ENCODE measurements at places on chromosomes 13 and 19. TPM values are rescaled to one million over a fixed set of nuclear protein-coding genes. Genes with fewer than 3 reads are reported as not detected.

Gene SULT2A1
- not detected for total RNA-seq

Gene CBY2
- total RNA-seq = not detected

Gene KLK3
- total RNA-seq = not detected

Gene NPAS1
- total RNA-seq = 0.52 TPM

Gene CDC37
- 187 TPM for total RNA-seq

Gene STOML3
- not detected for total RNA-seq

Gene TNFSF9
- total RNA-seq = 30.9 TPM

GRCh38 chr13:38519229-38519911, 167.5 kb upstream of the FREM2 start:
- no peak for DNase-seq

GRCh38 chr13:109919715-109920375, 133.5 kb upstream of the IRS2 start:
- no peak for DNase-seq

DNA sequence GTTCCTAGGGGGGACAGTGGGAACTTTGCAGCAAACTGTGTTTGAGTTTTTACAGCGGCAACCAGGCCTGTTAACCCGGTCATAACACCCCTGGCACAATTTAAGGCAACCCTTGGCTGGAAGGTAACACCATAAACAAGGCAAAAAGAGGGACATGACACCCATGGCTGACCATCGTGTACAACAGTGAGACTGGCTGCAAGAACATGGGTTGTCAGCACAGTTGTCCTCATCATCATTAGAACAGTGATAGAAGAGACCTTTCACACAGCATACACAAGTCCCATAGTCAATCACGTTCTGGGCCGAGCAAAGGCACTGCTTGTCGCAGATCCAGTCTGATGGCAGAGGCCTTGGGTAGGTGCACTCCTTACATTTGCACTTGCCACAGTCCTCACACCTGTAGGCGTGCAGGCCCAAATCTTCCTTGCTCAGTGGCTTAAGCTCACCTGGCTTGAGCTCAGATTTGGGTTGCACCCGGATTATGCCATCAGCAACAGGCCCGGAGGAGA, 4.1 kb downstream of the SPRY2 start:
- no peak for DNase-seq

DNA sequence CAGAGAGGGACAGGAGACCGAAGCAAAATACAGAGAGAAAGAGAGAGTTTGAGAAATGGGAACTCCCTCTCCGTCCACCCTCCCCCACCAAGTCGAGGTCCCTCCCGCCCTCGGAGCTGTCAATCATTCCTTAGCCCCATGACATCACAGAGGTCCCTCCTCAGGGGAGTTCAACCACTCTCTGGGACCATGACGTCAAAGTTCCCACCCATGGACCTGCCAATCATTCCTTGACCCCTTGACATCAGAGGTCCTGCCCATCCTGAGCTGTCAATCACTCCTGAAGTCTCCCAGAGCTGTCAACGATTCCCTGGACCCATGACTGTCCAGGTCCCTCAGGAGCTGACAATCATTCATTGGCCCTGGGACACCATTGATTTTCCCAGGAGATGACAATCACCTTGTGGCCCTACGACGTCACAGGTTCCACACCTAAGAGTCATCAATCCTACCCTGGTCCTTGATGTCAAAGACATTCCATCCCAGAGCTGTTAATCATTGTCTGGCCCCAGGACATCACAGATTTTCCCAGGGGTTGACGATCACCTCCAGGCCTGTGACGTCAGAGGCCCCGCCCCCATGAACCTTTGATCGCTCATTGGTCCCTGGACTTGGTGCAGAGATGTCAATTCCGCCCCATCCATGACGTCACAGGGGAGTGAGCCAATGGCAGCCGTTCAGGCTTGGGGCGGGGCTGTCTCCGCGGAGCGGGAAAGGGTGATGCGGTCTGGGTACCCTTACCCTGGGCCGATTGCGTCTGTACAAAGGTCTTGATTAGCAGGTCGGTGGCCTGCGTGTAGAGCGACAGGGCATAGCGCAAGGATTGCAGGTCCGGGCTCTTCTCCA, 61.7 kb downstream of the COLGALT1 start:
- DNase-seq = peak; percentile 60

GRCh38 chr13:111905609-111905945, 161.4 kb upstream of the SOX1 start:
- DNase-seq = no peak

DNA sequence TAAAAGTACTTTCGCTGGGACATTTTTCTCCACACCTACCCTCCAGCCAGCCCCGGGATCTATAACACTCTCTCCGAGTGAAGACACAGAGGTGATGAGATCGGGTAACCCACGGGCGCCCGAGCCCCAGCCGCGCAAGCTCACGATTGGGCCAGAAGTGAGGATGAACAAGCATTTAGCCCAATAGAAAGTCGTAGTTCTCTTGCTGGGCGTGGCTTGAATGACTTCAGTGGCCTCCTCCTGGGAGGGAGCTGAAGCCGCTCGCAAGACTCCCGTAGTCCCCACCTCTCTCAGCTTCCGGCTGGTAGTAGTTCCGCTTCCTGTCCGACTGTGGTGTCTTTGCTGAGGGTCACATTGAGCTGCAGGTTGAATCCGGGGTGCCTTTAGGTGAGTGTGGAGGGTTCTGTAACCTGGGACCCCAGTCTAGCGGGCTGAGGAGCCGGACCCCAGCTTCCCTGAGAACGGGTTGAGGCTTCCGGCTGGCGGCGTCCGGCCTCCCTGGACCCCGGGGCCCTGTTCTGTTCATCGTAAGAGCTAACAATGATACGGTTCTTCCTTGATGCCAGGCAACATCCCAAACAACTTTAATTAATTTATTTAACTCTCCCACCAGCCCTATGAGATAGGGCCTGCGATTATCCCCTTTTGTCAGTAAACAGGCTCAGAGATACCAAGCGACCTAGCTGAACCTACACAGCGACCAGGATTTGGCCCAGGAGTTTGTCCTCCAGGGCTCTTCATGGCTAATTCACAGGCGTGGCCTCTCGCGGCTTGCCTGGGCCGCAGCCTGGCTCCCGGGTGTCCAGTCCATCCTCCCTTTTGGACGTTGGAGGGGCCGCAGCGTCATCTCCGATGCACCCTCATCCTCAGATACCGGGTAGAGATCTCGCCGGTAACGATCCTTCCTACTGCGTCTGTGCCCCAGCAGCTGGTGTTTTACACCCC, at the start of gene COX6B1:
Gene COX6B1, plus strand, starts transcription at position 307 of the 945 bp plus-strand sequence. CDS start 2,921 bp downstream, outside the sequence.
- peak; percentile 97 for DNase-seq

DNA sequence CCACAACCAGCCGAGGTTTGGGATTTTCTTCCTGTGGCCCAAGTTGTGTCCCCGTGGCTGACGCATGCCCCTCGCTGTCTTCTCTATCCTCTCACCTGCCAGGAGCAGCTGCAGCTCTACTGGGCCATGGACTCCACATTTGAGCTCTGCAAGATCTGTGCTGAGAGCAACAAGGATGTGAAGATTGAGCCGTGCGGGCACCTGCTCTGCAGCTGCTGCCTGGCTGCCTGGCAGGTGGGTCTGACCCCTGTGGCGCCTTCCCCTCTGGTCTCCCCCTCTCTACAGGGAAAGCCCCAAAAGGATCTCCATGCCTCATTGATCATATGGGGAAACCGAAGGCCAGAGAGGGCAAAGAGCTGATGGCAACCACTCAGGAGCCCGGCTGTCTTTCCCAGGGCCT, 14.6 kb downstream of the CBLC start:
- no peak for DNase-seq

DNA sequence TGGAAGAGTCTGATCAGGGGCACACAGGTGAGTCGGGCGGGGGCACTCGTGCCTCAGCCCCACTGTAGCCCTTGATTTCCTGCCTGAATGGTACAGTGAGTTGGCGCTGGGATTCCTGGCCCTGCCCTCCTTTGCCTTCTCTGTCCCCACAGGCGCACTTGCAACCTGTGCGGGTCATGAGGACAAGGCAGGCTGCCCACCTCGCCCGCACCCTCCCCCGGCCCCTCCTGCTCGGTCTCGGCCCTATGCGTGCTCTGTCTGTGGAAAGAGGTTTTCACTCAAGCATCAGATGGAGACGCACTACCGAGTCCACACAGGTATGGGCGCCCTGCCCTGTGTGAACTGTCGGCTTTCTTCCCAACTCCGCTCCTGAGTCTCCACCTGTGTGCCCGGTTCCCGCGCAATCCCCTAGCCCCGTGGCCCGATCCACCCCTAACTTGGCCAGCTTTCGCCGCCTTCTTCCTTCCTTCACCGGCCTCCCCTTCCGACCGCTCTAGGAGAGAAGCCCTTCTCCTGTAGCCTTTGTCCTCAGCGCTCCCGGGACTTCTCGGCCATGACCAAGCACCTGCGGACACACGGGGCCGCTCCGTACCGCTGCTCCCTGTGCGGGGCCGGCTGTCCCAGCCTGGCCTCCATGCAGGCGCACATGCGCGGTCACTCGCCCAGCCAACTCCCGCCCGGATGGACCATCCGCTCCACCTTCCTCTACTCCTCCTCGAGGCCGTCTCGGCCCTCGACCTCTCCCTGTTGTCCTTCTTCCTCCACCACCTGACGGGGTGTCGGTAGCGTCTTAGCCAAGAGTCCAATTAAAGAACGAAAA, 1.6 kb upstream of the KMT2B start:
- no peak for DNase-seq

DNA sequence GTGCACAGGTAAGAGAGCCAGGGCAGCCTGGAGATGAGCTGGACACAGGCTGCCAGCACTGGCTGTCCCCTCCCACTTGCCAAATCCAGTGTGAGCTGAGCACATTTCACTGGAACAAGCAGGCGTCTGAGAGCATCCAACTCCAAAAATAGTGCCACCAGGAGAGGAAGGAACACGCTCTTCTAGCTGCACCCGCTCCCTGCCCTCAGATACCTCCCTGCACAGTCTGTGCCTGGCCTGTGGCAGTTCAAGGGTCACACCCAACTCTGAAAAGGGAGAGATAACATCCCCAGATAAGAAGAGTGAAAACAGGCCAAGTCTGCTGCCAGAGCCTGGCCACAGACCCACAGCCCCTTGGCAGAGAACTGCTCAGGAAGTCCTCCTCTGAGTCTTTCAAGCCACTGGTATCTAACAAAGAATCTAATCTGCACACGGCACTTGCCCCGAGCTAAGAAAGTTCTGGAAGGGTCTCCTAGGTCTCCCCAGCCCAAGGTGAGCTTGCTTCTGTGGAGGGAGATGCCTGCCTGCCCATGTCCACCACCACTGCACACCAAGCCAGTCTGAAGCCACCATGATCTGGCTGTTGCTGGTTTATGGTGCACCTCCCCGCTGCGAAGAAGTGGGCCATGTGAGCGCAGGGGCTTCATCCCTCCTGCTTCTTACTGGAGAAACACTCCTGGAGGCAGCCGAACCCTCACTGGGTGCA, 14.7 kb downstream of the ELL start:
- DNase-seq = no peak

DNA sequence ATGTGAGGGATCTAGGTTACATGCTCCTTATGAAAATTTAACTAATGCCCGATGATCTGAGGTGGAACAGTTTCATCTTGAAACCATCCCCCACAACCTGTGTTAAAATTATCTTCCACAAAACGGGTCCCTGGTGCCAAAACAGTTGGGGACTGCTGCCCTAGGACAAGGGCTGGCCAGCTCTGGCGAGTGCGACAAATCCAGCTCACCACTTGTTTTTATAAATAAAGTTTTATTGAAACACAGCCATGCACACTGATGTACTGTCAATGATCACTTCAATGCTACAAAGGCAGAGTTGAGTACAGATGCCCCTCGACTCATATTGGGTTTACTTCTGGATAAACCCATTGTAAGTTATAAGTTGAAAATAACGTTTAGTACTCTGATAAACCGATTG, 235.3 kb downstream of the ATP8A2 start:
- DNase-seq = no peak

GRCh38 chr19:42683917-42684513, 56.3 kb downstream of the PSG3 start:
- DNase-seq = peak; percentile 9

GRCh38 chr13:106367361-106367971, 168.0 kb downstream of the EFNB2 start:
- no peak for DNase-seq

DNA sequence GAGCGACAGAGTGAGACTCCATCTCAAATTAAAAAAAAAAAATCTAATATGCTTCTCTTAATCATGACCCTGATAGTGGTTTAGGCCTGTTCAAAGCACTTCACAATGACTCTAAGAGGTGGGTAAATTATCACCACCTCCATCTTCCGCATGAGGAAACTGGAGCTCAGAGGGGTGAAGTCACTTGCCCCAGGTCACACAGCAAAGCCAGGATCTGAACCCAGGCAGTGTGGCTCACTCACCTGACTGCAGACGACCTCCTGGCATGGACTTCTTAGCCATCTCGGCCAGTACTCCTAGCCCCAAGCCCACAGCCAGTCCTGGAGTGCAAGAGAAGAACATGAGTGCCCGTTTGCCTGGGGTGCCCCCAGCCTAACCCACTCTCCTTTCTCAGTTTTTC, 6.9 kb downstream of the COQ8B start:
- DNase-seq = no peak

- DNase-seq = no peak
Measured at GRCh38 chr19:49863935-49864320, 3.4 kb downstream of the PNKP start.

DNA sequence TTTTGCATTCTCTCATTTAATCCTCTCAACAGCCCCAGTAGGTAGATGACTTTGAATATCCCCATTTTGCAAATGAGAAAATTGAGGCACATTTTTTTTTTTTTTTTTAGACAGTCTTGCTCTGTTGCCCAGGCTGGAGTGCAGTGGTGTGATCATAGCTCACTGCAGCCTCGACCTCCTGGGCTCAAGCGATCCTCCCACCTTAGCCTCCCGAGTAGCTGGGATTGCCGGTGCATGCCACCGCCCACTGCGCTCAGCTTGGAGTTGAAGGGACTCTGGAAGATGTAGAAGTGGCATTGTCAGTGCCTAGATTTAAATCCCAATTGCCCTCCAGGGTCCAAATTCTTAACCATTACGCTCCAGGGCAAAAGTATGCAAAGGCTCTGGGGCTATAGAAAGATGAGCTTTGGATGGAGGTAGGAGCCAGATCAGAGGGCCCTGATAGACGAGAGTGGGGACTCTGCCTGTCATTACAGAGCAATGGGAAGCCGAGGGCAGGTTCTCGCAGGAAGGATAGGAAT, 813 bp upstream of the MCOLN1 start:
- no peak for DNase-seq

- DNase-seq = no peak
Measured at GRCh38 chr13:75829830-75830229, 193.7 kb downstream of the LMO7 start.

DNA sequence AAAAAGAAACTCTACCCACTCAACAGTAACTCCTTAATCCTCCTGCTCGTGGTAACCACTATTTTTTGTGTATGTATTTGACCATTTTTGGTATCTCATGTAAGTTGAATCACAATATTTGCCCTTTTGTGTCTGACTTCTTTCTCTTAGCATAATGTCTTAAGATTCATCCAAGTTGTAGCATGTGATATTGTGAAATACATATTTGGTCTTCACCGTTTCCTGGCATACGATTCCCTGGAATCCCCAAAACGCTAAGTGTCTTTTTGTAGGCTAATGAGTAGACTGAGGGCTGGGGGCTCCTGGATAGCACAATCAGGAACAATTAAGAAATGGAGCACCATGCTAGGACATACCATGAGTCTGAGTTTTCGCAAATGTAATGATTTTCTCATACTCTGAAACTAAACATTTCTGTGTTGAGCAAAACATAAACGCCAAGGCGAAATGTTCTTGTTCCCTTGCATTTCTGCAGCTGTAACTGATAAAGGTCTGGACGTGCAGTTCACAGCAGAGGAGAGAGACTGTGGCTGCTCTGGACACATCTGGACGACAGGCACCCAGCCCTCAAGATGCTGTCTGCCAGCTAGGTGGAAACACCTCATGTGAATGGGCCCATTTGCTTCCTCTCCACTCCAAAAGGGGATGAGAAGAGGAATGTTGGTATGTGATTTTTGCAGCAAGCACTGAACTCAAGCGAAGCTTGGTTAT, 38.4 kb downstream of the BRD4 start:
- DNase-seq = no peak
